ENCODE measurements at places on chromosomes 1 and 21.

GRCh38 chr1:7813677-7814373, 29.7 kb downstream of the PER3 start:
- no peak overlapping the region for H3K27ac ChIP-seq
- H3K4me3 ChIP-seq, result no peak overlapping the region
- no peak for DNase-seq
- H3K27me3 ChIP-seq, result no peaks in the 10 kb centered on the region
- H3K4me1 ChIP-seq, result no peaks in the 10 kb centered on the region
- peaks cover 23% of the 10 kb centered on the region for H3K36me3 ChIP-seq

DNA sequence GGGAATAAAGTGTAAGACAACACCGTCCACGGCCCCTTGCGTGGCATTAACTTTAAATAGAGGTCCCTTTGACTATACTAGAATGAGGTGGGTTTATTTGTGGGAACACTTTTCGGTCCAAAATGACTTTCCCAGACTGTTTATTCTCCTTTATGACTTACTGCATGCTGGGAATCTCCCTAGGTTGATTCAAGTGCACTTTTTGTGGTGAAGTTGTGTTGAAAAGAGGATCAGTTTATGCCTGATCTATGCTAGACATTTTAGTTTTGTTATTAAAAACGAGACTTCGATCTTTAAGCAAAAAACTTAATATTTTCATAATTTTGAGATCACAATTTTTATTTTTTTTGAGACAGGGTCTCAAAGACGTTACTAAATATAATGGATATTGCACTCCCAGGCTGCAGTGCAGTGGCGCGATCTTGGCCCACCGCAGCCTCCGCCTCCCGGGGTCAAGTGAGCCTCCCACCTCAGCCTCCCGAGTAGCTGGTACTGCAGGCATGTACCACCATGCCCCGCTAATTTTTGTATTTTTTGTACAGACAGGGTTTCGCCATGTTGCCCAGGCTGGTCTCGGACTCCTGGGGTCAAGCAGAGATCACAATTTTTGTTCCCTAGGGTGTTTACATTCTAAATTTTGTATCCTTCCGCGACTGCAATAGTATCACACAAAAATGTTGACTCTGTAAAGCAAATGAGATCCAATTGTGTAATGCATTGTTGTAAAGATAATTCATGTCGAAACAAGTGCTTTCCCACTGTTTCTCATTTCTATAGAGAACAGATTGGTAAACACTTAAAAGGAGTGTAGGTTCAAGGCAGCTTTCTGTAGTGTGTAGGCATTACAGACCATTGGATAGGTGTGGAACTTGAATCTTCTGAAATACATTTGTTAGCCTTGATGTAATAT, 1.6 kb downstream of the CDC42 start:
- peak overlapping the region; percentile 98 for H3K27ac ChIP-seq
- peaks cover 55% of the 10 kb centered on the region for H3K4me1 ChIP-seq
- H3K4me3 ChIP-seq, result peak overlapping the region; percentile 96
- H3K36me3 ChIP-seq, result peaks cover 37% of the 10 kb centered on the region
- H3K27me3 ChIP-seq, result no peaks in the 10 kb centered on the region

DNA sequence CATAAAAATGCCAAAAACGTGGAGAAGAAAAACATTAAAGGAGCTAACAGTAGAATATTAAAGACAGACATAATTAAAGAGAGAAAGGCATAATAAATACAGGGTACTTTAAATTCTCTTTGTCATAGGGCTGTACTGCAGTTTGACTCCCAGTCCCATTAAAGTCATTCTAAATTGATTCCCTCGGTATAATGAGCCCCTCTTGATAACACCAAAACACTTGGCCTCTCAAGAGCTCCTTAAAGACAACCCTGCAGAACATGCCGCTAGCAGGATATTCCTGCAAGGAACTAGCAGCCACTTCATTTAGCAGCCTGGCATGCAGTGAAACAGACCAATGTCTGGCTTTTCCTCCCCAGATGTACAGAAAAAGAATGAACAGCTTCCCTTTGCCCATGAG, 273.8 kb upstream of the ESRRG start:
- no peaks in the 10 kb centered on the region for H3K36me3 ChIP-seq
- no peaks in the 10 kb centered on the region for H3K4me1 ChIP-seq
- no peak overlapping the region for H3K27ac ChIP-seq
- no peak for DNase-seq

GRCh38 chr1:205318231-205318991, 3.1 kb downstream of the NUAK2 start:
- H3K27ac ChIP-seq, result peak overlapping the region; percentile 76
- peaks cover 76% of the 10 kb centered on the region for H3K4me1 ChIP-seq
- peak overlapping the region; percentile 25 for H3K4me3 ChIP-seq
- DNase-seq, result no peak
- H3K27me3 ChIP-seq, result no peaks in the 10 kb centered on the region

- H3K27ac ChIP-seq, result no peak overlapping the region
- H3K4me1 ChIP-seq, result no peaks in the 10 kb centered on the region
- no peak for DNase-seq
- no peak overlapping the region for H3K4me3 ChIP-seq
- H3K27me3 ChIP-seq, result no peaks in the 10 kb centered on the region
These were observed 112.1 kb downstream of the OLFM3 start for GRCh38 chr1:101884621-101885020.

GRCh38 chr1:25531082-25531461, 12.3 kb upstream of the LDLRAP1 start:
- no peaks in the 10 kb centered on the region for H3K27me3 ChIP-seq
- H3K36me3 ChIP-seq, result no peaks in the 10 kb centered on the region
- DNase-seq, result no peak
- H3K4me1 ChIP-seq, result no peaks in the 10 kb centered on the region
- H3K27ac ChIP-seq, result no peak overlapping the region

DNA sequence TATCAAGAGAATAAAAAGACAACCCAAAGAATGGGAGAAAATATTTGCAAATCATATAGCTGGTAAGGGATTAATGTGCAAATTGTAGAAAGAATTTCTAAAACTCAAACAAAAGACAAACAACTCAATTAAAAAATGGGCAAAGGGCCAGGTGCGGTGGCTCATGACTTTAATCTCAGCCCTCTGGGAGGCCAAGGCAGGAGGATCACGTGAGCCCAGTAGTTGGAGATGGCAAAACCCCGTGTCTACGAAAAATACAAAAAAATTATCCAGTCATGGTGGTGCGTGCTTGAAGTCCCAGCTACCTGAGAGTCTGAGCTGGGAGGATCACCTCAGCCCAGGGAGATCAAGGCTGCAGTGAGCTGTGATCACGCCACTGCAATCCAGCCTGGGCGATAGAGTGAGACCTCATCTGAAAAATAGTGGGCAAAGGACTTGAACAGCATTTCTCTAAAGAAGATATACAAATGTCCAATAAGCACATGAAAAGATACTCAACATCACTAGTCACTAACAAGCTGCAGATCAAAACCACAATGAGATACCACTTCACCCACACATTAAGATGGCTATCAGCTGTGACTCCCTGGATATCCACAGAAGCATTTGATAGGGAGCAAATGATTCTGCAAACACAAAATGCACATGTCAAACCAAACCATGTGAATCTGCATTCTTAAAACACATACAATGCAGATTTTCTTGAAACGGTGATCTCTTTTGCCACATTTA, 20.9 kb downstream of the SLC30A1 start:
- H3K4me1 ChIP-seq, result no peaks in the 10 kb centered on the region
- peaks cover 2% of the 10 kb centered on the region for H3K27me3 ChIP-seq
- no peaks in the 10 kb centered on the region for H3K36me3 ChIP-seq
- H3K4me3 ChIP-seq, result no peak overlapping the region

GRCh38 chr1:4838231-4838630, 183.8 kb downstream of the AJAP1 start:
- H3K4me1 ChIP-seq, result no peaks in the 10 kb centered on the region
- H3K4me3 ChIP-seq, result no peak overlapping the region
- H3K27ac ChIP-seq, result no peak overlapping the region
- no peaks in the 10 kb centered on the region for H3K36me3 ChIP-seq
- DNase-seq, result no peak

DNA sequence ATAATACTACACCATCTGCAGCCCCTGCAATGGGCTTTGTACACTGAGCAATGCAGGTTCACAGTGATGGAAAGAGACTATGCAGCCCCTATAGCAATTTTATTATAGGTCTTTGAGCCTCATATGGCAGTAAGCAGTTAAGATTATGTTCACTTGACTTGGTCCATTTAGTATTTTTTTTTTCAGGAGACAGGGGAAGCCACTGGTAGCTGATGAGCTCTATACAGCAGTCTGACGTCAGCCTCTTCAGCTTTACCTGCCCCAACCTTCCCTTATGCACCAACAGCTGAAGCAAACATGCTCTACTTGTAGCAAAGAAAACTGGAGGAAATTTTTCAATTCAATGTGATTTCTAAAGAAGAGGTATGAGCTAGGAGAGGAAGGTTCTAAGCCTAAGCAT, 32.2 kb downstream of the AIDA start:
- no peaks in the 10 kb centered on the region for H3K4me1 ChIP-seq
- H3K27ac ChIP-seq, result no peak overlapping the region
- no peaks in the 10 kb centered on the region for H3K27me3 ChIP-seq

- no peak for DNase-seq
- peaks cover 5% of the 10 kb centered on the region for H3K4me1 ChIP-seq
- peaks cover 1% of the 10 kb centered on the region for H3K27me3 ChIP-seq
- H3K36me3 ChIP-seq, result no peaks in the 10 kb centered on the region
- no peak overlapping the region for H3K27ac ChIP-seq
These were observed 121.2 kb downstream of the CRYAA start for GRCh38 chr21:43289966-43290365.

DNA sequence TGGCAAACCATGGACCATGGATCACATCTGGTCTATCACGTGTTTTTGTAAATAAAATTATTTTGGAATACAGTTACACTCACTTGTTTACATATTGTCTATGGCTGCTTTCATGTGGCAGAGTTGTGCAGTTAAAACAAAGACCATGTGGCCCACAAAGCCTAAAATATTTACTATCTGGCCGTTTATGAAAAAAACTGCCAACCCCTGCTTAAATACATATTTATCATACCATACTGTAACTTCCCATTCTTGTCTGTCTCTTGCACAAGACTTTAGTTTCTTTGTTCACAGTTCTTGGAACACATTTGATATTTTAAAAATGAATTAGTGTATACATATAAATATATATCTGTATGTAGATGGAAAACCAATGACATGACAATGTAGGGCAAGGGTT, 141.5 kb downstream of the PAPPA2 start:
- no peaks in the 10 kb centered on the region for H3K36me3 ChIP-seq
- no peaks in the 10 kb centered on the region for H3K4me1 ChIP-seq
- no peak for DNase-seq
- no peak overlapping the region for H3K4me3 ChIP-seq
- peaks cover 3% of the 10 kb centered on the region for H3K27me3 ChIP-seq
- H3K27ac ChIP-seq, result no peak overlapping the region

GRCh38 chr1:67041841-67042503, 12.0 kb downstream of the SLC35D1 start:
- H3K27me3 ChIP-seq, result no peaks in the 10 kb centered on the region
- H3K27ac ChIP-seq, result no peak overlapping the region
- DNase-seq, result no peak
- peaks cover 9% of the 10 kb centered on the region for H3K4me1 ChIP-seq
- no peak overlapping the region for H3K4me3 ChIP-seq

- peaks cover 11% of the 10 kb centered on the region for H3K27me3 ChIP-seq
- no peak overlapping the region for H3K4me3 ChIP-seq
- H3K4me1 ChIP-seq, result peaks cover 16% of the 10 kb centered on the region
- no peak overlapping the region for H3K27ac ChIP-seq
- peak; percentile 89 for DNase-seq
These were observed 17.9 kb upstream of the ETV3 start for GRCh38 chr1:157156058-157156541.

GRCh38 chr1:115262886-115263285, 75.2 kb downstream of the NGF start:
- no peaks in the 10 kb centered on the region for H3K36me3 ChIP-seq
- H3K27me3 ChIP-seq, result peaks cover 11% of the 10 kb centered on the region
- no peaks in the 10 kb centered on the region for H3K4me1 ChIP-seq
- no peak overlapping the region for H3K27ac ChIP-seq

DNA sequence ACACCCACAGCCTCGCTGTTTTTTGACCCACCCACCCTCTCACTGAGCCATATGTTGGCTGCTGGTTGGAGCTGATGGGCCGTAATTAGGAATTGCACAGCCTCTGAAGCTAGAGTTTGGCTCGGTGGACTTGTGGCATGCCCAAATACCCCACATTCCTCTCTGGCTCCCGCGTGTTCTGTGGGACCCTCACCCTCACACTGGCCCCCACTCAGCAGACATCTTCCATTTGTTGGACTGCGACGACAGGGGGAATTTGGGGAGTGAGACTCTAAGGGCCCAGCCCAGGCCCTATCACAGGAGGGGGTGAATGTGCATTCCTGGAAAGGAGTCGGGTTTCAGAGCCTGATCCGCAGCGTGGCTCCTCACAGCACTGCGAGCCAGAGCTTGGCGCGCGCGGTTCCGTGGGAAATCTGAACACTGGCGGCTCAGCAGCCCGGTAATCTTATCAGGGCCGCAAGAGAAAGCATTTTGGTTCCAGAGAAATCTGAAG, 5.2 kb downstream of the RCSD1 start:
- no peak overlapping the region for H3K4me3 ChIP-seq
- H3K4me1 ChIP-seq, result peaks cover 86% of the 10 kb centered on the region
- H3K27ac ChIP-seq, result no peak overlapping the region
- no peak for DNase-seq
- H3K36me3 ChIP-seq, result peaks cover 52% of the 10 kb centered on the region

DNA sequence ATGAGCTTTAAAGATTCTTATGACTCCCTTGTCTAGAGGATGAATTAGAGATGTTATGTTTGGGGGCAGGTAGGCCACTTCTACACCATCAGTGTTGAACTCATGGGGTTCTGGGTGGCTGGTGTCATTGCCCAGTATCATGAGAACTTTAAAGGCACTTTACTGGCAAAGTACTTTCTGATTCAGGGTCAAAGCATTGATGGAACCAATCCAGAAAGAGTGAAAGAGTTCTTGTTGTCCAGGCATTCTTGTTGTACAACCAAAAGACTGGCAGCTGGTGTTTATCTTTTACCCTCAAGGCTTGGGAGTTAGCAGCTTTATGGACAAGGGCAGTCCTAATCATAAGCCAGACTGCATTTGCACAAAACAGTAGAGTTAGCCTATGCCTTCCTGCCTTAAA, 673.0 kb downstream of the USP25 start:
- H3K4me1 ChIP-seq, result no peaks in the 10 kb centered on the region
- H3K36me3 ChIP-seq, result no peaks in the 10 kb centered on the region
- no peaks in the 10 kb centered on the region for H3K27me3 ChIP-seq
- no peak overlapping the region for H3K27ac ChIP-seq
- DNase-seq, result no peak

DNA sequence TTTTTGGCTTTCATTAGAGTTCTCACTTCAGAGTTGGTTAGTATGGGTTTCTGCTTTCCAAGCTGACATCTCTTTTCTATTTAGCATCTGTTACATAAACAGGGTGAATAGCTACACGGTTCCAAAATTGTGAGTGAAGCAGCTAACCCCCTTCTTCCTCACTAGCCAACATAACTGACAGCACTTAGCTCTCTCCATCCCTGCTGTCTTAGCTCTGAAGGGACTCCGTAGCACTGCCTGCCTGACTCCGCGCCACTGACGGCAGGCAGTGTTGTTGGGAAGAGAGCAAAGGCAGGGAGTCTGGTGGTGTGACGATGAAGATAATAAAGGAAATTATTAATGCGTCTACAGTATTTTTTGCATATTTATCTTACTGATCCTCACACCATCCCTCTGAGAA, 247.0 kb downstream of the PTBP2 start:
- H3K27ac ChIP-seq, result no peak overlapping the region
- DNase-seq, result no peak
- no peak overlapping the region for H3K4me3 ChIP-seq
- H3K36me3 ChIP-seq, result no peaks in the 10 kb centered on the region
